Eye (tissue), 1 donor: ENCODE measurements at places on chromosomes 7 and 10.

- peak; percentile 56 for DNase-seq
These were observed 563.6 kb upstream of the SEMA3D start for GRCh38 chr7:85750454-85750949.

DNA sequence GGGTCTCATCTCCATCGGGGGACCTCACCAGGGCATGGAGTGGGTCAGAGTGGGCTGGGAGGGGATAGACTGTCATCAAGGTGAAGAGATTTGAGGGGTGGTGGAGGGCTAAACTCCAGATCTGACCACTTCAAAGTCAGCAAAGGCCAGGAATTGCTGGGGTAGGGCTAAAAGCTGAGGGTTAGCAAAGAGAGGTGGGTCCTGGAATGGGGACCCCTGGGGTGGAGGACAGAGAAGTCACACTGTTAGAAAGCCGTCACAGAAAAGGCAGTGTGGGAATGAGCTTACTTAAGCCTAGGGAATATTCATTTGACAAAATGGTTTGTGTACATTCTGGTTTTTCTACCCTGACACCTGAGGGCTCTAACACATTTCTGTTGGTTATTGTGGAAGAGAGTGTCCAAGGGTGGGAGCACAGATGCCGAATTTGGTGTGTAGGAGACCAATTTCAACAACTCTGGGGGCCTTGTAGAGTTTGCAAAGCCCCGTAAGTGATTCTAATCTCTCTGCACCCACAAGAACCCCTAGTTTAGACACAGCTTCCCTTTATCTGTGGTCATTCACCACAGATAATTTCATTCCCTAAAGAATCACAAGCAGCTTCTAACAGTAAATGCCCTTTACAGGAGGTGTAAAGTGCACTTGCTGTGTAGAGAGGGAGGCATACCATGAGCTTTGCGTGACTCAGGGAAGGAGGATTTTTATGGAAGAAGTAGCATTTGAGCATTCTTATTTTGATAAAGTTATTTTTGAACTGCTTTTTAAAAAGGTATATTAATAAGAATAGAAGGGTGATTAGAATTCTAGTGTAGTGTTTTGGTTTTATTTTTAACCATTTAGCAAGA is 6.4 kb downstream of the FBH1 start:
- no peak for DNase-seq

GRCh38 chr10:58691528-58691927 is 178.9 kb downstream of the BICC1 start:
- no peak for DNase-seq

DNA sequence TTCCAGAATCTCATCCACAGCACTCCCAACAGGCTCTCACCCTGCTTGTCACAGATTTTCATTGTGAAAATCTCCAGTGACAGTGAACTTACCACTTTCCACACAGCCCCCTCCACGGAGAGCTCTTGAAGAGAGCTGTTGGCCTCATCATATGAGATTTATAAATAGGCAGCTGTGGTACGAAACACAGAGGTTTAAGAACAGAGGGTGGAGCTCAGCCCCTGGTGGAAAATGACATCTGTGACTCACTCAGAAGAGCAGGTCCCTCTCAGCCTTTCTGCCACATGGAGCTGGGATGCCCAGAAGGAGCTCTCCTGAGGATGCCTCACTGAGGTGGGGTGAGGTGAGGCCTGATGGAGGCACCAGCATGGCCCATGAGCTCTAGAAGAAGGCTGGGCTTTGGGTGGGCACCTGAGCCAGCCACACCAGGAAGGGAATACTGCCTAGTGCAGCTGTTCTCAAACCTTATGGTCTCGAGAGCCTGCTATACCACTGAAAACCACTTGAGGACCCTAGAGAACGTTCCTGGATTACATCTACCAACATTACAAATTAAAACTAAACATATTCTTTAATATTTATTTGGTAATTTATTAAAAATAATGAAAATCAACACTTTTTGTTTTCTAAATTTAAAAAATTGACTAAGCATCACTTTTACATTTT is 25.8 kb upstream of the EEPD1 start:
- DNase-seq: no peak

- DNase-seq: peak; percentile 59
These were observed 212.7 kb downstream of the TAX1BP1 start for GRCh38 chr7:27952456-27953285.

GRCh38 chr10:78147202-78147601 is 113.5 kb downstream of the RPS24 start:
- no peak for DNase-seq

DNA sequence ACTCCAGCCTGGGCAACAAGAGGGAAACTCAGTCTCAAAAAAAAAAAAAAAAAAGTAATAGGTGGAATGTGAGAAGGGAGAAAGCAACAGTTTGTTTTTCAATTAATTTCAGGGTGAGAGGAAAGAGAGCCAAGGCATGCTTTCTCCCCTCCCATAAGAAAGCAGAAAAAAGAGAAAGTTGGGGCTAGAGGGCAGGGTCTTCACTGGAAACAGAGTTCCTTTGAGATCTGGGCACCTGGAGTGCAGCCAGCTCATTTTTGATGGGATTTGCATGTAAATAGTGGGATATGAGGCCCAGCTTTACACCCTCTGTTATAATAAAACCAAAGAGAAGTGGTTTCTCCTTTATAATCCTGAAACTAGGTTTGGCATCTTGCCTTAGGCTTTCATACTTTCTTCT is 13.8 kb upstream of the STOX1 start:
- DNase-seq: peak; percentile 29

GRCh38 chr7:138821912-138822311 is 23.9 kb upstream of the ATP6V0A4 start:
- DNase-seq: no peak

DNA sequence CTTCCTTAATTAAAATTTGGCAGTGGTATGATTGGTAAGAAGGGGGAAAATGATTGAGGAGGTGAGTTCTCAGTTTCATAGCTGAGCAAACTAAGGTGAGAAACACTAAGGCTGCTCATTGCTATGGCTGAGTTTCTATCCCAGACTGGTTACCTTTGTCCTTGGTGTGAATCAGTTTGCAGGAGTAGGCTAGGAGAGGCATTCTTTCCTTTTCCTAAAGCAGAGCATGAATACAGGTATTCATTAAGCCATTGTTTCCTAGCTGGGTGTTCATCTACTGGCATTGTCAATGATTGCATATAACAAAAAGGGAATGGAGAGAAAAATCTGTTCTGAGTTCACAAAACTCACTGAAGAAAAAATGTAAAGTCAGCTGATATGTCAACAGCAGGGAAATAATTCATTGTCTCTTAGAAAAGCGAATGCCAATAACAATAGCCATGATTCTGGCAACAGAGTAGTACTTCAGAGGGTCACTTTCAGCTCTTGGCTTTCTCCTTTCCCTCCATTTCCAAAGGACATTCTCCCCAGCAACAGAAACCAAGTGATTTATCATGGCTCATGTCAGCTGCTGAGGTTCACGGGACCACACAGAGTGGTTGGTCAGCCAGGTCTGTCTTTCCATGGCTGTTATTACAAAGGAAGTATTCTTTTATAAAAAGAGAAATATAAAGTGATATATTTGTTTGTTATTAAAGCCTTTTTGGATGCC is 234.0 kb downstream of the BICC1 start:
- DNase-seq: no peak

- no peak for DNase-seq
These were observed 59.1 kb upstream of the INPP5A start for GRCh38 chr10:132478341-132479023.

- peak; percentile 61 for DNase-seq
These were observed 80.7 kb downstream of the CUX1 start for GRCh38 chr7:101898106-101898505.

- no peak for DNase-seq
These were observed 436 bp upstream of the SLC25A13 start for GRCh38 chr7:96322373-96322695.

DNA sequence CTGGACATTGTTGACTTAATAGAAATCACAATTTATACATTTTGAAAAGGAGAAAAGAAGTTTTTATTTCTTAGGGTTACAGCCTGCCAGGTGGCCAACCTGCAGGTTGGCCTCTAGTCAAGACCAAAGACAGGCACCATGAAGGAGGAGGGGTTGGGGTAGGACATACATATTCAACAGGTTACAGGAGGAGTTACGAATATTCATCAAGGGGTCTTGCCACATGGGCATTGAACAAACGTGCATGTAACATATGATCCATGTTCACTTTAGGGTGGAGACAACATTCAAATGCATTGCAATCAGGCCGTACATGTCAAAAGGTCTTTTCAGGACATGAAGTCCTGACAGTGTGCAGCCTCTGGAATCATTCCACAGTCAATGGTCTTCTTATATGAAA is 246.2 kb upstream of the AKR1E2 start:
- DNase-seq: no peak

GRCh38 chr7:11817111-11817740 is 14.8 kb downstream of the THSD7A start:
- DNase-seq: no peak

- no peak for DNase-seq
These were observed 33.9 kb upstream of the SPOCK2 start for GRCh38 chr10:72122221-72122620.

GRCh38 chr7:64300641-64301405 is 12.9 kb upstream of the ZNF736 start:
- DNase-seq: no peak

DNA sequence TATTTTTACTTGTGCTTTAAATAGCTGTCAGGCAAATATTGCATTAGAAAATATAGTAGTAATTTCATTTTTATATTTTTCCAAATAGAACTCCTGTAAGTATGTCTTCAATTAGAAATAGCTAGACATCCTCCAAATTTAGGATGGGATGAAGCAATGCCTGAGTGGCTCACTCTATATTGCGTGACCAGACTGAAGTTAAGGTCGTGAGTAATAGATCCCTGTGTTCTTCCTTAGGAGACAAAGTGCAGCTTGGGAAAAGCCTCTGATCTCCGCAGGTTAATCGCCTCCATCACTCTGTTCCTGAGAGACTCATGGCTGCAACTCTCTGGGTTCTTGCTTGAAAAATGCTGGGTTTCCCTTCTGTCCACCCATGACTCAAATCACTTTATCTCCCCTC is 484.8 kb upstream of the ANKRD30A start:
- DNase-seq: no peak

- no peak for DNase-seq
These were observed 123.6 kb downstream of the CCSER2 start for GRCh38 chr10:84452003-84452402.

DNA sequence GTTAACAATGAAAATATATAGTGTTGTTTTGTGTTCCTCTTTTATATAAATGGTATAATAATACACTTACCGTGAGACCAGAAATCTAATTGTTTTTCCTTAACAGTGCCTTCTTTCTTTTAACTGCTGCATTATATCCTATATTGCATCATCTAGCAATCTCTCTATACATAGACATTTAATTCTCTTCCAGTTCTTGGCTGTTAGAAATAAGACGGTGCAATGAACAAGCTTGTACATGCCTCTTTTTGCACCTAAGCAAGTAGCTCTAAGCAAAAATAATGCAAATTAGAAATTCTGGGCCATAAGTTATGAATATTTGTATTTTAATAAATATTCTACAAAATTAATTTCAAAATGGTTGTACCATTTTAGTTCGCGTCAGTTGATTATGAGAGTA is 55.9 kb upstream of the AHR start:
- DNase-seq: no peak

DNA sequence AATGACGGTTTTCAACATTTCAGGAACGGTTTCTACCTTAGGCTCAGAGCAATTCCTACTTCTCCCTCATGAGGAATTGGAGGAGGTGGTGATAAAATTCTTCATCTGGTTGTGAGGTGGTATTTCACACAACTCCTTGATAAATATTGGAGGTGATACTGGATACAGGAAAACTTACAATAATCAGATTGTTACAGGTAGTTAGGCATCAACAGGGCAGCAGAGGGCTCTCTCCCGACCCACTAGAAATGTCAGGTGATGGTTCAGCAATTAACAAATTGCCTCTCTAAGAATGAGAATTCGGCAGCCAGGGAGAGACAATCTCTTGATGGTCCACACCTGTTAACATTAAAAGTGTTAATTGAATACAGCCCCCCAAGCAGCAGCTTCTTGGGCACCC is 22.6 kb downstream of the ZNF786 start:
- DNase-seq: no peak

DNA sequence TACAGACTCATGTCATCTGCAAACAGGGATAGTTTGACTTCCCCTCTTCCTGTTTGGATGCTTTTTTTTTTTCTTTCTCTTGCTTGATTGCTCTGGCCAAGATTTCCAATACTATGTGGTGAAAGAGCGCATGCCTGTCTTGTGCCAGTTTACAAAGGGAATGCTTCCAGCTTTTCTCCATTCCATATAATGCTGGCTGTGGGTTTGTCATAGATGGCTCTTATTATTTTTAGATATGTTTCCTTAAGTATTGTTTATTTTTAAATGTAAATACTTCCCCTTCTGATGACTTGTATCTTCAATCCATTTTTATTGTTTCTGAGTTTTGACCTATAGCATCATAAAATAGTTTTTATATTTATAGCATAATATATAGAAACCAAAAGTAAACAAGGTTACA is 17.9 kb downstream of the FAM237B start:
- DNase-seq: no peak

DNA sequence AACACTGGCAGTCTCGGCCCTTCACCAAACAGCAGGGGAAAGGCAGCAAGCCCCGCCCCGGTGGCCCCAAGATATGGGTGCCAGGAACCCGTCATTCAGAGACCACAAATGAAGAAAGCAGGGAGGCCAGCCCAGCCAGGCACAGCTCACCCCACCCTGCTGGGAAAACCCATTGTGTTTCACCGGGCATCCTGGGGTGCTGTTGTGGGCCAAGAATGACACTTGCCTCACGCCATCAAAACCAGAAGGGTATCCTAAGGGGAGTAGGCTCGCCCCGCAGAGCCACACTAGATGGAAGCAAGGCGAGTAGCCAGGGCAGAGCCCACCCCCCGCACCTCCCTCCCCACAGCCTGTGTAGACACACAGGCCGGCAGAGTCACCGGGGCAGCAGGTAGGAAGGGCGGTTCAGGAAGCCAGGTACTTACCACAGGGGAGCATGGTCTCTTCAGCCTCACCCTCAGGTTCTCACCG is 72.5 kb upstream of the KCNMA1 start:
- DNase-seq: no peak

DNA sequence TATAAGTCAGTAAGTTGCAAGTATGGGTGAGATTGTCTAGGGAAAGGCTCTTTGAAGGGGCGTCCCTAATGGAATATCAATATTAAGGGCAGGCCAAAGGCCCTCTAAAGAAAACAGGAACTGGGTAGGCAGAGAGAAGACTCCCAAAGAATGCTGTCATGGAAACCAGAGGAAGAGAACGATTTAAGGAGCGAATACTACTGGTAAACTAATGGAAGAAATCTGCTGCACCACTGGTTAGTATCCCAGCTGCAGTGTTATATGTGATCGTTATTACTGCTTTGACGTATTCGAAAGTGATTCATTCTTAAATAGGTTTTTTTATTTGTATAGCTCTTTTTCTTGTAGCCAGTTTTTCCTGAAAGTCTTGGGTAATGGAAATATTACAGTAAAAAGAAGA is 1.3 kb downstream of the CASP2 start:
- no peak for DNase-seq
